ENCODE measurements at places on chromosomes 2 and 18.
A peak's percentile ranks its signal among the peaks of the same experiment; 100 is the strongest.

DNA sequence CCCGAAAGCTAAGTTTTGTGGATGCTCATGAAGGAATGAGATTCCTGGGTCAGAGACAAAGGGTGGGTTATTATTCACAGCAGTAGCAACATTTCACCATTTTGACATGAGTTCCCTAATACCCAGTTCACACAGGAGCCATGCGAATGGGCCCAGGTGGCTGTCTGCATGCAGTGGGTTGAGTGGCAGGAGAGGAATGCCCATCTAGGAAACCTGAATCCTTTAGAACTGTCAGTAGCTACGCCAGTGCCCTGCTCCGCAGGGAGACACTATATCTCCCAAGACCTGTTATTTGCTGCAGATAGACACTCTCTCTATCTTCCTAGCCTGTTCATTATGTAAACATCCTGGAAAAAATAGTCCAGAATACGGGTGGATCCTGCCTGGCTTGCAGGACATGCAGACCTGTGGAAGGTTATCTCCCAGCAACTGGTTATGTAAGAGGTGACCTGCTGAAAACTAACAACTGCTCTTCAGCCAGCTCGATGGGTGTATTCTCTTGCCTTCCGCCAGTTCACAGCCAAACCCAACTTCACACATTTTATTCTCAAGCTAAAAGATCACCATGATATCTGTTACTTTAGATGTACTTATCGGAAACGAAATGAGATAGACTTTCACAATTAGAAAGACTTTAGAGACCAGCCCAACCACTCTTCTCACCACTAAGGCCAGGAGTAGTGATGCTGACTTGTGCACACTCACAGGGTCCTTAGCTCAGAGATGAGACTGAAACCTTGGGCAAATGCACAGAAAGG, 59.1 kb downstream of the MBP start:
- DNase-seq = no peak

DNA sequence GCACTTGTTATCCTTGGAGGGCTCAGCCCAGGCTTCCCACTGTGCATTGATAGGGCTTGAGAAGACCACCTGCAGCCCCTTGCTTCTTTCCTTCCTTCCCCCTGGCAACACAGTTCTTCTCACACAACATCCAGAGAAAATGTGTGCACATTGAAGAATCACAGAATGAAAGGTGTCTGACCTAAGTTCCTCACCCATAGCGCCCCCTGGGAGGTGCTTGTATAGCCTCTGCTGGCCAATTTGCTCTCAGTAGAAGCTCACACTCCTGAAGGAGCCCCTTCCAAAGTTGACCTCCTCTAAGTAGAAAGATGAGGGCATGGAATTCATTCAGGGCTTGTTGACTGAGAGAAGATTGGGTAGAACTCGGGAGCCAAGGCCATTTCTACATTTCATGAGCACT, 758.4 kb upstream of the KLHL29 start:
- no peak for DNase-seq

GRCh38 chr2:157431176-157431575, 12.7 kb downstream of the CYTIP start:
- no peak for DNase-seq

DNA sequence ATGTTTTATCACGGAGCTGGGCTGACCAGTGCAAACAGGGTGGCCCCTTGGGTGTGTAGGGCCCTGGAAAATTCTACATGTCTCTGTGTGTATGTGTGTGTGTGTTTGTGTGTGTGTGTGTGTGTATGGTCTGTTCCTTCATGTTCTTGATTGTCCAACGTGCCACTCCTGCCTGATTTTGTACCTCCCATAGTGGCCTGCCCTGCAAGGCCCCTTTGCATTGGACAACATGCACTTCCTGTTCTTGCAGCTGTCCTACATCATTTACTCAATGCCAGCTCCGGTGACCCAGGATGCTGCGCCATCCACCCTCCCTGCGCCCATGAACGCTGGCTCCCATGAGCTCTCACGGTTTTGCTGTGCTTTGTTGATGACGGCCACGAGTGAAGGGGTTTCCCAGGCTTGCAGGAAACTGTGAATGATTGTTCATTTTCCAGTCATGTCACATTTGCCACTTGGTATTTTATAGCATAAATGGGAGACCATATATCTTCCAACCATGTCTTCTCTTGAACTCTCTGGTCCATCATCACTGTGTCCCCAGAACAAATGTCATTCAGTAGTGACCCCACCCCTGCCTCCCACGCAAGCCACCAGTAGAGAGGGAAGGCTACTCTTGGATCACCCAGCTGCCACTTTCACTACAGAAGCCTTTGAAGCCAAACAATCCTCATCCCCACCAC, 69.7 kb upstream of the NCK2 start:
- peak; percentile 30 for DNase-seq

GRCh38 chr2:207337234-207338219, 171.8 kb upstream of the KLF7 start:
- DNase-seq = no peak

GRCh38 chr2:173818285-173818684, 146.9 kb downstream of the SP3 start:
- DNase-seq = no peak

DNA sequence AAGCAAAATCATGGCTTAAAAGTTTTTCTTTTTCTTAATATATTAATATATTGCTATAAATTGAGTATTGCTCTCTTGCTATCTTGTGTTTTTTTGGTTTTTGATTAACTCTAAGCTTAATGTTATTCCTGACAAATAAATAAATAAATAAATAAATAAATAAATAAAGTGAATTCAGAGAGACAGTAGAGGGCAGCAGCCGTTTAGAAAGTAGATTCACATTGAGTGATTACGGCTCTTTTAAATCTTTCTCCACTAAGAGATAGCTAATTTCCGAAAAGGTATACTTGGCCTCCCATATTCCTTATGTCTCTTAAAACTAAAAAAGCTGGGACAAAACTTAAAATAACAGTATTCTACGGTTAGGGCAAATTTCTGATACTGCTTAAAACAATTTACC, 34.3 kb downstream of the MSH2 start:
- DNase-seq = no peak

DNA sequence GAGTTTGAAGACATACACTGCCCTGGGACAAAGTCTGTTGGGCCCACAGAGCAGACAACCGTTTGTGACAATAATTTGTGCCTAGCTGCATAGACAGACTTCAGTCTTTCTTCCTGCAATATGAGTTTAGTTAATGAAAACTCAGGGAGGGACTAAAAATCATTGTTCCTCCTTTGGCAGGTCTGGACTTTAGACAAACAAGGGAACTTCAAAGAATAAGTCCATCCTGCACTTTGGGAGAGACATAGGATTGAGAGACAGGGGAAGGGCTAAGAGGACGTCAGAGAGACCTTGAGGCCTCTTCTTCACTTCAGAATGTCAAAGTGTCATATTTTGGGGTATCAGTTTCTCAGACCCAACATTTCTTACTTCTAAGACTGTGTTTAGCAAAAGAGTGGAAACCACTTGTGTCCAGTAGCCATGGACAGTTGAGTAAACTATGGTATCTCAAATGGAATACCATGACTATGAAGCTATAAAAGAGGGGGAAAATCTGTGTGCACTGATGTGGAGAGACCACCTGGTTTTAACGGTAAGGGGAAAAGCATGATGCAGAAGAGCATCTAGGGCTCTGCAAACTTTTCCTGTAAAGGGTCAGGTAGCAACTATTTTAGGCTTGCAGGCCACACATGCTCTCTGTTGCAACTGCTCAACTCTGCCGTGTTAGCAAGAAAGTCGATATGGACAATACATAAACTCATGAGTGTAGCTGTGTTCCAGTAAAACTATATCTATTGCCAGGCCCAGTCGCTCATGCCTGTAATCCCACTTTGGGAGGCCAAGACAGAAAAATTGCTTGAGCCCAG, 217.8 kb upstream of the SH3BP4 start:
- no peak for DNase-seq

GRCh38 chr18:58776084-58776483, 88.6 kb upstream of the ZNF532 start:
- DNase-seq = no peak

DNA sequence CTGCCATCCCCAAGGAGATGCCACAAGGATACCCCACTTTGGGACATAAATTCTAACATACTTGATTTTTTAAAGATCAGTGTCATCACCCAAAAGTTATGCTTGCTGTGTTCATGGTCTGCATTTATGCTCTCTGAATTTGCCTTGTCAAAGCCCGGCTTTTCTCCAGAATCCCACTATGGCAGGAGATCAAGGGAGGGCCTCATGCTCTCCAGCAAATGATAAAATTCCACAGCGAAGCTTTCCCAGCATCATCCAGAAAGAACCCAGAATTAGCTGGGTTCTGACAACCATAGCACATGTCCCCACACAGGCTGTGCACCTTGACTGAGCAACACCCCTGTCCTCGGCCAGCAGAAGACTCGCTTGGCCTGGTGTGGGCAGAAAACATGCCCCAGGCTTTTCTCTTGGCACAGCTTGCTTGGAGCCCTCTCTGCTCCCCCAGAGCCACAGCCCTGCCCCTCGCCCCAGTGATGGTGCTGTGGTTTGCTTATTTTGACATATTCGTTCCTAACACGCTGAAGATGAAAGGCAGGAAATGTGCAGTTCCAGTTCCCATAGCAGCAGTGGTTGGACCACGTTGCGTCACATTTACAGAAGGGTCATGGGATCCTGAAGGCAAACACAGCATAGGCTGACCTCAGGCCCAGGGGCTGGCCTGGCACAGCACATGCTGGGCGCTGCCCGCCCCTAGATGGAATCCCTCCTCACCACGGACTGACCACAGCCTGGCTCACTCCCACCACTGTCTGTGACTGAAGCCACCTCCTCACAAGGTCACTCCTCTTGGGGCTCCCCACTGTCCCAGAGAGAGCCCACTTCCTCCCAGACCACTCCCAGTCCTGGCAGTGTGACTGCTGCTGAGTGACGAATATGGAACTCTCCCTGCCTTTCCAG, 14.1 kb upstream of the CHRNA1 start:
- peak; percentile 30 for DNase-seq

GRCh38 chr2:236008006-236008405, 160.2 kb downstream of the GBX2 start:
- DNase-seq = no peak

GRCh38 chr18:24514439-24514838, 54.0 kb downstream of the HRH4 start:
- no peak for DNase-seq

DNA sequence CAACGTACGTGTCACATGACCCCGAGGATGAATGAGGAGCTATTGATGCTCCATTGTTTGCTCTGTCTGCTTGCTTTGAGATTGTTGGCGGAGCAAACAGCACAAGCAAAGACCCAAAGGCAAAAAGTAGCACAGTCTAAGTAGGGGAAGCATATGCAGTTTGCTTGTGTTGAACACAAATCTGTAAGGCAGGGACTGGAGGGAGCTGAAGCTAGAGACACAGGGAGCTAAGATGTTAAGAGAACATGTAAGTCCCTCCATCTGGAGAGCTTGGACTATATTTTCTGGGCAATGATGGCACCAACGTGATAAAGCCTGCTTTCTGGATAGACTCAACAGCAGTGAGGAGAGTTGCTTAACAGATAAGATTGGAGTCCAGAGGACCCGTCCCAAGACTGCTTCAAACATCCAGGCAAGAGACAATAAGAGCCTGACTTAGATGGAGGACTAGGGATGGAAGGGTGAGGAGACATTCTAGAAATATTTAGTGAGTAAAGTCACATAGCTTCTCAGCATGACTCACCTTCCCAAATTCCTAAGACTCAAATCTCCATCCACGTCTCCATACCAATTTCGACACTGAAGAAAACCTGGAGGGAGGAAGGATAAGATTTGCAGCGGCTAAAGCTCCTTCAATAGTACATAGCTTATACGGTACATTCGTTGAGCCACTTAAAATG, 88.1 kb upstream of the KLF7 start:
- DNase-seq = no peak

- peak; percentile 66 for DNase-seq
Observed at GRCh38 chr2:240557808-240558207, at the start of gene ANKMY1. Gene ANKMY1, minus strand, starts transcription at chr2:240557988. Its CDS starts 653 bp downstream, at chr2:240557335.

DNA sequence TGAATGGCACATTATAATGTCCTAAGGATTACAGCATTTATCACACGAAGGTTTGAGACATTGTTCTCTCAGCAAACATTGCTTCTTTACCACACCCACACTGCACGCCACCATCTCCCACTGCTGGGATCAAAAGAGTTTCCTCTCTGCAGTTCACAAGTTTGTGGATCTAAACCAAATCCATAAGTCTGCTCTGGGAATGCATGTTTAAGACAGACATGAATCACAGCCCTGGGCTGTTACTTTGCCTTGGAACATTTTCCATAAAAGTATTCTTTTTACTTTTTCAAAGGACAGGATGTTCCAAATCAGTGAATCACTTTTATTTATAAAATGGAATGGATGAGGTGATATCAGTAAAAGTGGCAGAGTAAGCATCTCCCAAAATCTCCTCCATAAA, 36.1 kb downstream of the STPG4 start:
- no peak for DNase-seq

- DNase-seq = no peak
Observed at GRCh38 chr18:34862561-34862960, 152.5 kb downstream of the DTNA start.

- no peak for DNase-seq
Observed at GRCh38 chr2:2941205-2941604, 436.4 kb downstream of the EIPR1 start.

DNA sequence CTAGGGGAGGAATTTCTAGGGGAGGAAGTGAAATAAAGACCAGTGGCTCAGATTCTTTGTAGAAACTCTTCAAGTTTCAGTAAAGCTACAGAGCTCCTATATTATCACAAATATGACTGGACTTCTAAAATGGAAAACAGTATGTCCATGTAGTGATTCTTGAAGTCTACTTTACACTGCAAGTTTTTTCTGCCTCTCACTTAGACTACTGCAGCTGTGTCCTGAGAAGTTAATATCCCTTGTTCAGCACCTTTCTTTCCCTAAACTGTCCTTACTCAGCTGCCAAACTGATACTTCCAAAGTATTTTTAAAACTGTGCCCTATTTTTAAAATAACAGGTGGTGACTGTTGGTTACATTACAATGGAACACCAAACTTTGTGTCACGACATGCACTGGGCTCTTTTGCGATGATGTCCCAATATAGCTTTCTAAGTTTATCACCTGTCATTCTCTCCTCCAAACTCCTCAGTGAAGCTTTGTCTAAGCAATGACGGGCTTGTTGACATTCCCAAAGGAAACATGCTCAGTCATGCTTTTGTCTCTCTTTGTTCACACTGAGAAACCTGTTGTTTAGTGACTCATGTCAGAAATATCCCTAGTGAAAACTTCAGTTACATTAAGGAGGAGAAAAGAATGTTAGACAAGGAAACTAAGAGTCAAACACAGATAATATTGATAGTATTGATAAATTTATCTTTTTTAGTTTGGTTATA, 341.1 kb downstream of the ARL6IP6 start:
- DNase-seq = no peak

- DNase-seq = no peak
Observed at GRCh38 chr18:27746241-27746640, 430.7 kb downstream of the CDH2 start.

- no peak for DNase-seq
Observed at GRCh38 chr2:222952204-222952603, 91.4 kb downstream of the ACSL3 start.

GRCh38 chr2:104092886-104093285, 761.0 kb upstream of the POU3F3 start:
- no peak for DNase-seq

- DNase-seq = peak; percentile 15
Observed at GRCh38 chr18:8367217-8367988, 241.8 kb upstream of the RAB12 start.

GRCh38 chr2:206232287-206233035, 42.0 kb upstream of the ZDBF2 start:
- DNase-seq = no peak

Data from stimulated activated CD4-positive, alpha-beta T cell treated with anti-CD3 and anti-CD28 coated beads, Interleukin-4, amount 100 ng/mL, for 4 hours (primary cell).